ENCODE measurements at places on chromosomes 7 and 10. TPM values are rescaled to one million over a fixed set of nuclear protein-coding genes. Genes with fewer than 3 reads are reported as not detected.

GRCh38 chr10:35636956-35637355 is 5.1 kb downstream of the FZD8 start:
- DNase-seq: no peak

KCNH2 gene
- total RNA-seq: 0.07 TPM

DNA sequence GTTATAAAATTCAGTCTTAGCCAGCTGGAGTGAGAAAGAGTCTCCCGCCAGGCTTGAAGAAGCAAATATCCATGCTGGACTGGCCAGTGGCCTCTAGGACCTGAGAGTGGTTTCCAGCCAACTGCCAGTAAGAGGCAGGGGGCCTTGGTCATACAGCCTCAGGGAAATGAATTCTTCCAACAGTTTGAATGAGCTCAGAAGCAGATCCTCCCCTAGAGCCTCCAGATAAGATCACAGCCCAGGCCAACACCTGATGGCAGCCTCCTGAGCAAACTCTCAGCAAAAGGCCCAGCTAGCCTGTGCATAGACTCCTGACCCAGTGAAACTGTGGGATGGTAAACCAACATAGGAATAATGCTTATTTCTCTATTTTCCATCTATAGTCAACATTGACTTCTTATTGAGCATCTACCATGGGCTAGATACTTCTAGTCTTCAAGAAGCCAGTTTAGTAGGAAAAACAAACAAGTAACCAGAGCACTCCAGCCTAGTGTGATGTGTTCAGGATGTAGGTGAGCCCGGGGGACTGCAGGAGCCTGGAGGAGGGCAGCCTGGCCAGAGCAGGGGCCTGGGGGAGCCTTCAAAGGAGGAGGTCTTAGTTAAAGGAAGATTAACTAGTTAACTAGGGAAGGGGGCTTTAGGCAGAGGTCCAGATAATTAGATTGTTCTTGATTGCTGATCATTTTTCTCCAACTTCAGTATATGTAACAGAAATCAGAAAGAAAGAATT is 115.4 kb upstream of the ADO start:
- DNase-seq: no peak

DNA sequence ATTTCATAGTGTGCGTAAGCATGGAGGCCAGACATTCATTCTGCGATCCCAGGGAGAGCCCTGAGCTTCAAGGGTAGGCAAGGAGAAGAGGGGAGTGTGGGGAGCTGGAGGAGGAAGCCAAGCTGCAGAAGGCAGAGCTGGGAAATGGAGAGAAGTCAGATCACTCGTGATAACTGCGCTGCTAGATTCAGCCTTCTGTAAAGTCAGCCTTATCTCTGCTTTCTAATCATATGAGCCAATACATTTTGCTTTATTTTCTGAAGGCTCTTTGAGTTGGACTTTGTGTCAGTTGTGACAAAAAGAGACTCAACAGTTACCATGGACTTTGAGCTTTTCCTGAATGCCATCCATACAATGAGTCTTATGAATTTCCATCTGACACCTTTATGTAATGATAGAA is 61.7 kb upstream of the CREB5 start:
- no peak for DNase-seq

DNA sequence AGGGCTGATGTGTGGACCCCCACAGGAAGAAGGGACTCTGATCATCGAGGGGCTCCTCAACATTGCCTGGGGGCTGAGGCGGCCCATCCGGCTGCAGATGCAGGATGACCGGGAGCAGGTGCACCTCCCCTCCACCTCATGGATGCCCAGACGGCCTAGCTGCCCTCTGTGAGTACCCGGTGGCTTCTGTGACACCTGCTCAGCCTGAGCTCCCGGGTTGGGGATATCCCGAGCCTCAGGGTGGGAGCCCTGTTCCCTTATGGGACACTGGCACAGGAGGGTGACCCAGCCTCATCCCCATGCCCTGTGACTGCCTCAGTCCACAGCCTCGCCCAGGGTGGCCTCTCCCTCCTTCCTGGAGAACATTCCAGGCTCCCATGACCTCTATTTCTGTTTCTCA is 3.9 kb upstream of the DEPP1 start:
- no peak for DNase-seq

- no peak for DNase-seq
These were observed 37.0 kb upstream of the IL15RA start for GRCh38 chr10:6014241-6014761.

GRCh38 chr7:157194948-157195347 is 56.2 kb downstream of the UBE3C start:
- no peak for DNase-seq

DNA sequence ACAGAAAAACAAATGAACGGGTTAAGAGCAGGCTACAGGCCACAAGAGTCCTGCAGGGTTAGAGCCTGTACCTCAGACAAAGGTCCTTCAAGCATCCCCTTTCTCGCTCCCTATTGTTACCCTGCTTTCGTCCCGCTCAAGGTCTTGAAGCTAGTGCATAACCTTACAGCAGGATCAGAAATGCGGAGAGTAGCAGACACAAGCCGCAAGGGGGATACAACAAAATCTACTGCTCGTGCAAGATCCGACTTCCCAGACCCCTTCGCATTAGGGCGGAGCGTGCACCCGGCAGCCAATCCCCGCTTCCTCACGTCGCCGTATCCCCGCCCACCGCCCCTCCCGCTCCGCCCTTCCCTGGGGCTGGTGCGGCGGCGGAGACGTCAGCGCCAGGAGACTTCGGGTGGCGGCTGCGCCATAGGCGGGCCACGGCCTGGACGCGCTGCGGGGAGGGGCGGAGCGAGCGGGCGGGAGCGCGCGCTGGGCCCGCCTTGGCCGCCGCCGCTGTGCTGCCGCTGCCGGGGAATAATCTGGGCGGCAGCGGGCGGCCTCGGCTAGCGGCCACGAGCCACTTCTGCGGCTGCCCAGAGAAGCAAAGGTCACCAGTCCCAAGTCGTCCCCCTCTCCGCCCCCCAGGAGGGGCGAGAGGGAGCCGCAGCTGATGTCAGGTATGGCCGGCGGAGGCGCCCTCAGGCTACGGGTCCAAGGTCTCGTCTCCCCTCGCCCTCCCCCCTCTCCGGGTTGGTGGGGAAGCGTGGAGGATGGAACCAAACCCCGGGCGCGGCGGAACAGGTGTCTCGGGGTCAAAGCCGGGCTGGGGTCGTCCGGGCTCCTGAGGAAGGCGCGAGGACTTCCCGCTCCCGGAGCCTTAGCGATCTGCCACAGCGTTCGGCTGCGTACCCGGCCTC is at the start of gene C1GALT1:
Gene C1GALT1 (plus strand): TSS at position 389 of the 905 bp plus-strand sequence. CDS start 51,776 bp downstream, outside the sequence.
- DNase-seq: peak; percentile 96

DNA sequence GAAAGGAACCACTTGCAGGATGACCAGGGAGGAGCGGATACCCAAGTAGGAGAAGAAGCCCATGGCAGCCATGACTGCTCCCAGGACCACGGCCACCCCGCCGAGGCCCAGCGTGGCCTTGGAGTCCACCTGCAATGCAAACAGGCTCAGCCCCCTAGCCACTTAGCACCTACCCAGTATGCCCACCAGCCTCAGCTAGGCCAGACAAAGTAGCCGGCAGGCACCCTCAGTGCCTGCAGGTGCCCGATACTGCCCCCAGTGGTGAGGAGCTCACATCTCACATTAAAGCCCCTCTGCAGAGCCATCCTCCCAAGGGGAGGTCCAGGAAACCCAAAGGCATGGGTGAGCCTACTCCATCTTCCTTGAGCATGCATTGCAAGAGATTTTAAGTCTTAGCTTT is 6.6 kb downstream of the NPC1L1 start:
- DNase-seq: no peak

SEPTIN7 gene
- 299 TPM for total RNA-seq

ZPBP gene
- total RNA-seq: not detected

DNA sequence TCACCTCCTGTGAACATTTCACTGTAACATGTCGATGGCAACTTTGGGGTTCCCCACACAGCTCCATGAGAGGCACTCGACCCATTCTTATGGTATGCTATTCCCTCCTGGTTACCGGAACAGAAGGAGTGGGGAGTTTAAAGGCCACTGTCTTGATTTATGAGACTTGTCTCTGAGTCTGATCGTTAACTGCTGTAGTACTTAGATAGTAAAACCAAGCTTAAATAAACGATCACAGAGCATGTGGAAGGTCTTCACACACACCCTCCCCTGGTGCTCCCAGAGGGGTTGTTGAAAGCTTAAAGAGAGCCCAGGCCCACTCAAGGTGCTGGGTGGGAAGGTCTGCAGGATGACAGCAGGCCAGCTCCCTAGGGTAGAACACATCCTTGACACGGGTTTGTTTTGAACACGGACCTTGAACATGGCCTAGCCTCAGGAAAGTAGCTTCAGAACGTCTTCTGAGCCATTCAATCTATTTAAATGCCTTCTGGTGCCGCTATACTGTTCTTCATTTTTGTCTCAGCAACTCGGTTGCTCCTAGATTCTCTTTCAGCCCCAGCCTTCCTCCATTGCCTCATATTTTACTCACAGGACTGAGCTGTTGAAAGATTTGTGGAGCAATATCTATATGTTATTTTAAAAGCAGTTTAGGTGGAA is 335.3 kb downstream of the FGFR2 start:
- no peak for DNase-seq

JAKMIP3 gene
- total RNA-seq: 0.07 TPM

DNA sequence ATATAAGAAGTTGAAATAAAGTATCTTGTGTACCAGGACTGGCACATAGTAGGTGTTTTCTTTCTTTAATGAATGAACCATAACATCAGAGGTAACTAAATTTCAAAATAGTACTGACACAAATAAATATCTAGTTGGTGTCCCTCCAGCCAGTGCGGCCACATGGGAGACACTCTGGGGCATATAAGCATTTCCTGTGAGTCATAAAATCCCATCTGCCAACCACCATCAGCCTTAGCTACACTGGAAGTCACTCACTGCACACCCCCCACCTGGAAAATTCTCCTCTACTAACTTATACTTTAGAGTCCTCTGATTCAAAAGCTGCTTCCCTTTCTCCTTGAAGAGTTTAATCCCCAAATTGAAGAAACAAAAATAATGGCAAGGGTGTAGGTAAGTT is 32.5 kb downstream of the DYDC1 start:
- no peak for DNase-seq

PPP1R3C gene
- 1.2 TPM for total RNA-seq

KAZALD1 gene
- total RNA-seq: 1.1 TPM

AFAP1L2 gene
- 7.3 TPM for total RNA-seq

HMX2 gene
- total RNA-seq: not detected

- no peak for DNase-seq
These were observed 163.1 kb downstream of the ZNF438 start for GRCh38 chr10:30868611-30869010.

- DNase-seq: no peak
These were observed 6.1 kb downstream of the MSMB start for GRCh38 chr10:46040004-46040403.

DNA sequence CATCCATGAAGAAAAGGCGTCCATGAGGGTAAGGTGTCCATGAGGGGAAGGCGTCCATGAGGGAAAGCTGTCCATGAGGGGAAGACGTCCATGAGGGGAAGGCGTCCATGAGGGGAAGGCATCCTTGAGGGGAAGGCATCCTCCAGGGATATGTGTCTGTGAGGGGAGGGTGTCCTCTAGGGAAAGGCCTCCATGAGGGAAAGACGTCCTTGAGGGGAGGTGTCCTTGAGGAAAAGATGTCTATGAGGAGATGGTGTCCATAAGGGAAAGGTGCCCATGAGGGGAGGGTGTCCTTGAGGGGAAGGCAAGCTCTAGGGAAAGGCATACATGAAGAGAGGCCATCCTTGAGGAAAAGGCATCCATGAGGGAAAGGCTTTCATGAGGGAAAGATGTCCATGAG is 92.6 kb downstream of the INPP5A start:
- no peak for DNase-seq

FUOM gene
- total RNA-seq: 32.9 TPM

- DNase-seq: no peak
These were observed 349.7 kb downstream of the PTEN start for GRCh38 chr10:88213065-88213605.

DNA sequence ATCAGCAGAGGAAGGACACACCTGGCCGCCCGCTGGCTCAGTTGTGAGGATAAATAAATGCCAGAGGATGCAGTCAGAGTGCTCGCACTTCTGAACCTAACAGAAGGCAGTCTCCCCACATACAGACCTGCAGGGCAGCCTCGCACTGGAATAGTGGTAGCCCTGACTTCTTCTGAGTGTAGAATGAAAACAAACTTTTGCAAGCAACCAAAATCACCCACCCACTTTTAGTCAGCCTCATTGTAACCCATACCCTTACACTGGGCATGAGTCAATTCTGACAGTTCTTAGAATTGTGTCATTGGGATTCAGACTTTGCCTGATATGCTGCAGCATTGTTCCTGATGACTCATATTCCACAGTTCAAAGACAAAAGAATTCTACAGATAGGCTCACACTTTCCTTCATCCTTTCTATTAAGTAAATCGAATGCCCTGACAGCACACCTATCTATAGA is 167.0 kb upstream of the CDK1 start:
- no peak for DNase-seq

DNA sequence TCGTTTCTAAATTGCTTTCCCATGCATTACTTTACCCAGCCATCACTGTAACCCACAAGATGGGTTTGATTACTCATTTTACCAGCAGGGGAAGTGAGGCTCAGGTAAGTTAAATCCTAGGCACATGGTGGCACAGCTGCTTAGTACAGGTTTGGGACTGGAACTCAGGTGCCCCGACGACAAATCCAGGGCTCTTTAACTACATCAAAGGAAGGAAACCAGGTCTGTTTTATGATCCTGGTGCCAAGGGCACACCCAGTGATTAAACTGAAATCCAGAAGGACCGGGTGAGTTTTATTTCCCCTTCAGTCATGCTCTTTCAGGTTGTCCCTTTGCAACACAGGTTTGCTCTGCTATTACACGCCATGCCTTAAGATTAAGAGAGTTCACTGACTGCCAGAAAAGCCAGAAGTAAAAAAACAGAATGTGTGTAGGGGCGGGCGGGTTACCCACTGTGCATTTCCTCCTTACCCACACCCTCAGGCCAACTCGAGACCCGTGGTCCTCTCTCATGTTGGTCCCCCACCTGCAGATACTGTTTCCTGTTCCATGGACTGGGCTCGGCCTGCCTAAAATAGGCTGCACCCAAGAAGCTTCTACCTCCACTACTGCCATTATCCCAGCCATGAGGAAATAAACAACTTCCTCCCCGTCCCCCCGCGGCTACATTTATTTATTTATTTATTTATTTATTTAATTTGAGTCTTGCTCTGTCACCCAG is 55.1 kb upstream of the KDM7A start:
- no peak for DNase-seq

GRCh38 chr7:33646166-33646565 is 259.2 kb upstream of the BMPER start:
- no peak for DNase-seq

DGKI gene
- 0.53 TPM for total RNA-seq

- no peak for DNase-seq
These were observed 163.6 kb downstream of the DOCK4 start for GRCh38 chr7:112042631-112043030.

DNA sequence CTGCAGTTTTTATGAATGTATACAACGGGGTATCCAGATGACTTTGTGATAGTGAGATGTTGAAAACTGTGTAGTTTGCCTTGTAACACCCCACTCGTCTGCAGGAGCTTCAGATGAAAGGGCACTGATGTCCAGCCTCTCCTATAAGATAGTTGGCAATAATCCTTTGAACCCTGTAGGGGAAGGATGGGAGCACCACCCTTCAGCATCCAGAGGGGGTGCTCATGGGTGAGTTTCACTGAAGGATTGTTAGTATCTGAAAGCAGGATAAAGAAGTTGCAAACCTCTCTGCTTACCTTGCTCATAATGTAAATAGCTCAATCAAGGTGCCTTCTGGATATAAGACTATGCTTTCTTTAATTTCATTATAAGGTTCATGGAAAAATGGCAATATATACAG is 201.5 kb downstream of the TMEM178B start:
- no peak for DNase-seq

All from pulmonary artery endothelial cell (primary cell).